ENCODE measurements at places on chromosomes 7 and 10.

- H3K4me3 ChIP-seq = no peak overlapping the region
- no peak overlapping the region for H3K27ac ChIP-seq
- no peak for DNase-seq
- H3K27me3 ChIP-seq = no peaks in the 10 kb centered on the region
- no peaks in the 10 kb centered on the region for H3K36me3 ChIP-seq
- no peaks in the 10 kb centered on the region for H3K4me1 ChIP-seq
Observed at GRCh38 chr7:140689199-140690152, 7.0 kb upstream of the NDUFB2 start.

- H3K36me3 ChIP-seq = no peaks in the 10 kb centered on the region
- no peak overlapping the region for H3K27ac ChIP-seq
- no peaks in the 10 kb centered on the region for H3K27me3 ChIP-seq
- no peak overlapping the region for H3K4me3 ChIP-seq
Observed at GRCh38 chr7:28658381-28658780, 246.1 kb downstream of the CREB5 start.

DNA sequence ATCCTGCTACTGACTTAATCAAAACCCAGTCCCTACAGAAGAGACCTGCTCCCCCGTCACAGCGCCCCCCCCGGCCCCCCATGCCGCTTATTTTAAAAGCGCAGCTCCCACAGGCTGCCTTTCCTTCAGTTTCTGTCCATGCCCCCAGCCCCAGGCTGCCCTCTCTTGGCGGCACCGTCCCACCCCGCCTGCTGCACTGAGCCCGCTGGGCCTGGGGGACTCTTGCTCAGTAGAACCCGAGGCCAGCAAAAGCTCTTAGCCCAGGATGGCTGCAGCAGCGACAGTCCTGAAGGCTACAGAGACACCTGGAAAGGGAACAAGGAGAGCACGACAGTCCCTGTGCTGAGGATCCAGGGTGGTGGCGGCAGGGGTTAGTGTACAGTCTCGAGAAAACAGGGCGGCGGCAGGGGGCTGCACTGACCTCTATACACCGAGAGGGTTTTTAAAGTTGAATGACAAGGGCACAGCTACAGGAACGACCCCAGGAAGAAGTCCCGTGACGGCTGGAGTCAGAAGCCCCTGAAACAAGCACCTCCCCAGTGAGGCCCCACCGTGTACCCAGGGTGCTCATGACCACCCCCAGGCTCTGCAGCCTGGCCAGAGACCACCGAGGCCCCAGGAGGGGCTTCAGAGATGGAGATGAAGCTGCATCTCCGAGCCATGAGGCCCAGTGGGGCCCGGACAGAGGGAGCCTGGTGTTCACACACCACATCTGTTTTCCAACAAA is 54.4 kb downstream of the ZRANB1 start:
- peaks cover 37% of the 10 kb centered on the region for H3K27me3 ChIP-seq
- H3K36me3 ChIP-seq = no peaks in the 10 kb centered on the region
- no peak overlapping the region for H3K27ac ChIP-seq
- DNase-seq = no peak

DNA sequence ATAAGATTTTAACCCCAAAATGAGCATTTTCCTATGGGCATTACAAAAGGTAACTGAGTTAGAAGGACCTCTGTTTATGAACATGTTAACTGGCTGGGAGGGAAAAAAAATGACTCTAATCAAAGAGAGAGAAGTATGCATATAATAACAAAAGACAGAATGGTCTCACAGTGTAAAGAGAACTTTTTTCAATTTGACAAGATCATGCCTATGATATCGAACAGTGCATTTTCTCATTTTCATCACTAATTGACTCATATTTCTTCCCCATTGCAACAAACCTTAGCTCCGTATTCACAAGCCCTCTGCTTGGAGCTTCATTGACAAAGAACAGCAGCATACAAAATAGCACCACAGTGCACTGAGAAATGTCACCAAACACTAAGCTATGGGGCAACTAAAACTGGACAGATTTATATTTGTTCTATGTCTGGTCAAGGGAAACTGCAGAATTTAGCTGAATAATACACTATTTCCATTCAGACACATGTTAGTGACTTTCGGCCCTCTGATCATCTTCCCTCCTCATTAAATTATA is 45.6 kb downstream of the SMURF1 start:
- 0 out of 2 replicates have a peak, but pooled peaks cover 5% of the 10 kb centered on the region for H3K4me1 ChIP-seq
- H3K27me3 ChIP-seq = no peaks in the 10 kb centered on the region
- H3K36me3 ChIP-seq = no peaks in the 10 kb centered on the region
- no peak for DNase-seq
- H3K4me3 ChIP-seq = no peak overlapping the region
- H3K27ac ChIP-seq = no peak overlapping the region

- H3K27ac ChIP-seq = no peak overlapping the region
- H3K4me1 ChIP-seq = no peaks in the 10 kb centered on the region
- no peak overlapping the region for H3K4me3 ChIP-seq
- H3K27me3 ChIP-seq = no peaks in the 10 kb centered on the region
Observed at GRCh38 chr10:65570143-65571010, 1355.5 kb upstream of the LRRTM3 start.

GRCh38 chr10:112986544-112987190 is 36.6 kb downstream of the TCF7L2 start:
- no peak overlapping the region for H3K27ac ChIP-seq
- peaks cover 3% of the 10 kb centered on the region for H3K4me1 ChIP-seq
- DNase-seq = no peak
- peaks cover 96% of the 10 kb centered on the region for H3K27me3 ChIP-seq

DNA sequence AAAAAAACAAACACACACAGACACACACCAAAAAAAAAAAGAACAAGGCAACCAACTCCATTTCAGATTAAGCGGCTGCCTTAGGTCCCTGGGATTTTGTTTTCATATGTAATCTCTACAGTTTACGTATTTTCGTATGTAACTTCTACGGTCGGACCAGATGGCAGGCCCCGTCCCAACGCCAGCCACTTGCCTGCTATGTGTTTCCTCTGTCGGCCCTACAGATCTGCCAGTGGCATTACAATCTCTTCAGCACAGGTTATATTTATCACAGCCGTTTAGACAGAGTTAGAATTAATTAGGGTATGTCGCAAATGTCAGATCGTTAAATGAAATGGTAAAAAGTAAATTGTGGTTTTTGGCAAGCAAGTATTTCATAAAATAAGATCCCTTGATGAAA is 99.3 kb downstream of the DNAJB6 start:
- DNase-seq = no peak
- no peak overlapping the region for H3K4me3 ChIP-seq
- no peaks in the 10 kb centered on the region for H3K4me1 ChIP-seq
- H3K27me3 ChIP-seq = peaks cover 60% of the 10 kb centered on the region

GRCh38 chr10:55449981-55450380 is 649.0 kb upstream of the PCDH15 start:
- no peak overlapping the region for H3K27ac ChIP-seq
- H3K36me3 ChIP-seq = no peaks in the 10 kb centered on the region
- no peak for DNase-seq

DNA sequence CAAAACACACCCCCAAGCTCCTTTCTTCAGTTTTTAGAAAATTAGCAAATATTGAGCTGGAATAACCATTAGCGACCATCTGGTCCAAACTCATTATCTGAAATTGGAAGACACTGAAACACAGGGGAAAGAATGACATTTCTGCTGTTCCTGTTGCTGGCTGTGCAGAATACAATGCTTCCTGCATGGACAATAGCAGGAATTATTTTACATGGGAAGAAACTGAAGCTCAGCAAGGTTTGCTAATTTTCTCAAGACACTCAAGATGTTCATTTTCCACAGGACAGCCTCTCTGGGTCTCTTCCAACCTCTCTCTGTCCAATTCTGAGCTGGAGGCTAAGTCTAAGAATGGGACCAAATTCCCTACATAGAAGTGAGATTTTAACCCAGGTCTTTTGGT is 81.9 kb upstream of the TNS3 start:
- no peak for DNase-seq
- no peaks in the 10 kb centered on the region for H3K27me3 ChIP-seq
- H3K27ac ChIP-seq = no peak overlapping the region

DNA sequence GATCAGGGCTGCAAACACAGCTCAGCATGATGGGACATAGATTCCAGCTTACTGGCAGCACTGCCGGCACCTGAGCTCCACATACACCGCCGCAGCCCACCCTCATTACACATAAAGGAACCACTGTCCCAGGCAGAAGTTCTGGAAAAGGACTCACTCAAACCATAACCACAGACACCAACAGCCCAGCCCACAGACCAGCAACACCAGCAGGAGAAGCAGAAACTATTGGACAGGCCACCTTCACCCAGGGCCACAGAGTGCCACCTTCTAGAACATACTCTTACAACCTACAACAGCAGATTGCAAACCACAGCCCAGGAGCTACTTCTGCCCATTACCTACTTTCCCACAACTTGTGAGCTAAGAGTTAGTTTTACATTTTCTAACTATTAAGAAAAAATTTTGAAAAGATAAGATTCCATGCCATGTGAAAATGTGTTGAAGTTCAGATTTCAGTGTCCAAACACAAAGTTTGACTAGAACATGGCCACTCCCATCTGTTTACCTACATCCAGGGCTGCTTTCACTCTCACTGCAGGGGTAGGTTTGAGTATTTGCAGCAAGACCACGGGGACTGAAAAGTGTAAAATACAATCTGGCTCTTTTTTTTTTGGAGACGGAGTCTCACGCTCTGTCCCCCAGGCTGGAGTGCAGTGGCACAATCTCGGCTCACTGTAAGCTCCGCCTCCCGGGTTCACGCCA is 153.0 kb downstream of the TNS3 start:
- H3K36me3 ChIP-seq = peaks cover 22% of the 10 kb centered on the region
- H3K4me3 ChIP-seq = no peak overlapping the region
- no peaks in the 10 kb centered on the region for H3K4me1 ChIP-seq
- DNase-seq = no peak

DNA sequence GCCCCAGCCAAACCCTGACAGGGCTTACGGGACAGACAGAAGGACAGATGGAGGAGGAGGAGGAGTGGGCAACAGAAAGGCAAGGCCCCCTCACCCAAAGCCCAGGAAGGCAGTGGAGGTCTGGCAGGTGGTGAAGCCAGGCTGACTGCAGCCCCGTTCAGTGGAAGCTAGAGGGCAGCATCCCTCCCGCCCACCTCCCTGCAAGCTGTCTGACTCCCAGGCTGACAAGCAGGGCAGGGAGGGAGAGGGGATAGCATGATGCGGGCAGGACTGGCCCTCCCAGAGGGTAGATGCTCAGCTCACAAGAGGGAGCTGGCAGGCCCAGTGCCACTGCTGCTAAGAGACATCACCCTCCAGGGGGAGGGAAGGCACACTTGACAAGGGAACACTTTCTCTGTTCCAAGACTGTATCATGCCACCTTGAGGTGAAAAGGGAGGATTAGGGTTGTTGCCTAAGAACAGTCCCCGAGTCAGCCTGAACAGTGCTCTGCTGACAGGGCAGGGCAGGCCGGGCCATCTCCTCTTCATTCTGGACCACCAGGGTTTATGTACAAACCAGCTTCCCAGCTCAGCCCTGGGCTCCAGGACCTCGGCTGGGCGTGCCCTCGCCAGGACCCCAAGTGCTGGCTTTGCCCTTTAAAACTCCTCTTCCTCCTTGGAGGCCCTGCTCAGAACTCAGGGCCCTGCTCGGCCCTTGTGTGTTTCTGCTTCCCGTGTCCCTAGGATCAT is 61.8 kb downstream of the RASGEF1A start:
- peak; percentile 36 for DNase-seq
- H3K4me1 ChIP-seq = no peaks in the 10 kb centered on the region
- no peaks in the 10 kb centered on the region for H3K27me3 ChIP-seq
- no peak overlapping the region for H3K4me3 ChIP-seq
- H3K27ac ChIP-seq = no peak overlapping the region
- H3K36me3 ChIP-seq = no peaks in the 10 kb centered on the region

DNA sequence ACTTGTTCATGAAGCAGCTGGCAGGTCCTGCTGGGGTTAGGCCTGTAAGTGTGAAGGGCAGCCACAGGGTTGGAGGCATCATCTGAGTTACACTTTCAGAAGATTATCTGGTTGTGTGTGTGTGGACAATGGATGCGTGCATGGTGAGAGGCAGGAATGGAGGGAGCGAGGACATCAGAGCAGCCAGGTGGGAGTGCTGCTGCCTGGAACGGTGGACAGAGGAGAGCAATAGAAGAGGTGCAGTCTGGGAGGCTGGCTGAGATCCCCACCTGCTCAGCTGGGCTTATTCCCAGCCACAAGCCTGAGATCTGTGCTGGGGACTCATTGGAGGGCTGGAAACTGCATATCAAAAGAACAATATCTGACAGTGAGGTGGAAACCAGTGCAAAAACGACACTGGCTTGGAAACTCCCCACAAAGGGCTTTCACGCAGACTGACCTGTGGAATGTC is 17.9 kb downstream of the ZNF488 start:
- peaks cover 74% of the 10 kb centered on the region for H3K27me3 ChIP-seq
- no peaks in the 10 kb centered on the region for H3K36me3 ChIP-seq
- no peak overlapping the region for H3K27ac ChIP-seq
- no peak for DNase-seq

- no peaks in the 10 kb centered on the region for H3K4me1 ChIP-seq
- no peaks in the 10 kb centered on the region for H3K36me3 ChIP-seq
- H3K4me3 ChIP-seq = no peak overlapping the region
- no peak overlapping the region for H3K27ac ChIP-seq
- H3K27me3 ChIP-seq = no peaks in the 10 kb centered on the region
Observed at GRCh38 chr7:42639930-42640329, 271.9 kb downstream of the C7orf25 start.

- no peak for DNase-seq
- no peak overlapping the region for H3K27ac ChIP-seq
- no peaks in the 10 kb centered on the region for H3K27me3 ChIP-seq
- H3K4me3 ChIP-seq = no peak overlapping the region
Observed at GRCh38 chr7:55108401-55108800, 89.6 kb downstream of the EGFR start.

GRCh38 chr10:117261501-117261900 is 20.6 kb downstream of the SLC18A2 start:
- H3K4me1 ChIP-seq = no peaks in the 10 kb centered on the region
- H3K27me3 ChIP-seq = no peaks in the 10 kb centered on the region
- no peak overlapping the region for H3K27ac ChIP-seq

DNA sequence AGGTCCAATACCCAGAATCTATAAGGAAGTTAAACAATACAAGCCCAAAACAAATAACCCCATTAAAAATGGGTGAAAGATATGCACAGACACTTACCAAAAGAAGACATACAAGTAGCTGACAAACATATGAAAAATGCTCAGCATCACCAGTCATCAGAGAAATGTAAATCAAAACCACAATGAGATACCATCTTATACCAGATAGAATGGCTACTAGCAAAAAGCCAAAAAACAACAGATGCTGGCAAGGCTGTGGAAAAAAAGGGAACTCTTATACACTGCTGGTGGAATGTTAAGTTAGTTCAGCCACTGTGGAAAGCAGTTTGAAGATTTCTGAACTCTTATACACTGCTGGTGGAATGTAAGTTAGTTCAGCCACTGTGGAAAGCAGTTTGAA is 331.1 kb downstream of the KIF20B start:
- H3K36me3 ChIP-seq = no peaks in the 10 kb centered on the region
- no peaks in the 10 kb centered on the region for H3K4me1 ChIP-seq

All from MM.1S (cell line).